Activated CD4-positive, alpha-beta T cell treated with anti-CD3 and anti-CD28 coated beads, Interleukin-2, amount 50 U/mL, for 4 hours (primary cell): ENCODE measurements at places on chromosomes 16 and 17.
A peak's percentile ranks its signal among the peaks of the same experiment; 100 is the strongest.

DNA sequence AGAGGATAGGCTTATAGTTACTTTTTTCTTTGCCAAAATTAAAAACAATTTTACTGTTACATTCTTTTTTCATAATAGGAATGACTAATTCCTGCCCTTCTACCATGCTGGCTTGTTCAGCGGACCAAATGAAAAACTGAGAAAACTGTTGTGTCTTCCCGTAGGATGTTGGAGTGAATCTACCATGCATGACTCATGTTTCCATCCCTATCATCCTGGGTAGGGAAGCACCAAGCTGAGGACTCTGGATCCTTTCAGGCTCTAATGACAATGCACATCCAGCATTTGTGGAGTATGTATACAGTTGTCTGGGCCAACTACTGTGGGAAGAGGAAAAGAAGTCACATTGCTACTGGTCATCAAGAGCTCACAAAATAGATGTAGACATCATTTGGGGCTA is 41.1 kb upstream of the DHX8 start:
- no peak for DNase-seq

DNA sequence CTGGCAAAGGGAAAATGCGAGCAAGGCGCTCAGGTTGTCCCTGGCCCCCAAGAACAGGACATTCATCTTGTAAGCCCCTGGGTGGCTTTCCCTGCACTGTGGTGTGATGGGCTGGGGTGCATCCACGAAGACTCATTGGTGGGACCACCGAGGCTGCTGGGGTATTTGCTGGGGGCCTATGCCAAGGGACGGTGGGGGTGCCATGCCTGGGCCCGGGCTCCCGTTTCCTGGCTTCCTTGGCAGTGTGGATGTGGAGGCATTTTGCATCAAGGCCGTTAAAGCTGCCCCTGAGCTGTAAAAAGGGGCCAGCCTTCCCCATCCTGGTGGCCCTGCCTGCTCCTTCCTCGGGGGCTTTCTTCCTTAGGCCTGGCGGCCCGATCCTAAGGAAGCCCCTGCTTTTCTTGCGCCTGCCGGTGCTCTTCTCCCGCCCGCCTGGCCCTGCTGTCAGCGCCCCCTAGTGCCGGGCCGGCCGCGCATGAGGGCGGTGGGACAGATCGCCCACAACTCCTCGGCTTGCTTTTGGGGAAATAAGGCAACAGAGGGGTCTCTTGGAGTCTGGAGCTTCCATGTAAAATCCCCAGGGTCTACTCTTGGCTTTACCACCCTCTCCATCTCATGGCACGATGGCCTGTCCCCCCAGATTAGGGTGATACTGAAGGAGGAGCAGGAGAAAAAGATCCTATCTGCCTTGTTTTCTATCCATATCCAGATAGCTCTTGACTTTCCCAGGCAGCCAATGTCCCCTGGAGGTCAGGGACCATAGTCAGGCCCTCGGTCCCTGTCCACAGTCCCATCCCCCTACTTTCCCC is 9.8 kb upstream of the TBX2 start:
- no peak for DNase-seq

GRCh38 chr16:9900576-9900975 is 281.7 kb downstream of the GRIN2A start:
- DNase-seq = no peak

GRCh38 chr16:48507886-48508285 is 102.1 kb downstream of the N4BP1 start:
- no peak for DNase-seq

- DNase-seq = no peak
These were observed 29.8 kb upstream of the GNG13 start for GRCh38 chr16:830107-830870.

- DNase-seq = no peak
These were observed 42.6 kb upstream of the AXIN2 start for GRCh38 chr17:65604070-65604469.

DNA sequence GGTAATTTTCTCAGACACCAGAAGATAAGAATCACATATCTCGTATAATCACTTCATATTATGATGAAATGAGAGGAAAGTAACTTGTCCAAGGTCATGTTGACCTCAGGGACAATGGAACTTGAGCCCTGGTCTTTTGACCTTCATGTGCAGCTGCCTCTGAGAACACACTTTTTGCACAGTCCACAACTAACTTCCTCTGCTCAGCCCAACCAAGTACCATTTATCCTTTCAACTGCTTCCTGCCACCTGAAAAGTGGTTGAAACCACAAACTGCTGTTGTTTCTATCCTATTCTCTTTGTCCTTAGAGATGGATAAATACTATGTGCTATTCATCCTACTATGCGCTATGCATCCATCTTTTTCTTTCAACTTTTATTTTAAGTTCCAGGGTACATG is 2.3 kb upstream of the CCL1 start:
- DNase-seq = no peak

DNA sequence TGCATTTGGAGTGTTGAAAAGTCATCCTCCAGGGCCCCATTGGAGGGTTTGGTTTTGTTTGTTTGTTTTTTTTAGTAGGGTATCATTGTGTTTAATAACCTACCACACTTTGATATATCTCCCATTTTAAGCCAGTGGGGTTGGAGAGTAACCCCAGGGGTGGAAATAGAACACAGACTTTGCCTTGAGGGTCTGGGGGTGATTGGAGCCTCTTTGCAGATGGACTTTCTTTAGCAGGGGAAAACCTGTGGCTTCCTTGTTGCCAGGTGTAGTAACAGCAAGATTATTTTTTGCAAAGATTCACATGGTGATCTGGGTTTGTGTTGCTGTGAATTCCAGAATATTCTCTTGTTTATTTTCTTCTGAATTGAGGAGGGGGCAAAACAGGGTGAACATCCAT is 1.5 kb downstream of the ABCC1 start:
- no peak for DNase-seq

GRCh38 chr16:81527477-81528178 is 83.0 kb downstream of the CMIP start:
- no peak for DNase-seq

DNA sequence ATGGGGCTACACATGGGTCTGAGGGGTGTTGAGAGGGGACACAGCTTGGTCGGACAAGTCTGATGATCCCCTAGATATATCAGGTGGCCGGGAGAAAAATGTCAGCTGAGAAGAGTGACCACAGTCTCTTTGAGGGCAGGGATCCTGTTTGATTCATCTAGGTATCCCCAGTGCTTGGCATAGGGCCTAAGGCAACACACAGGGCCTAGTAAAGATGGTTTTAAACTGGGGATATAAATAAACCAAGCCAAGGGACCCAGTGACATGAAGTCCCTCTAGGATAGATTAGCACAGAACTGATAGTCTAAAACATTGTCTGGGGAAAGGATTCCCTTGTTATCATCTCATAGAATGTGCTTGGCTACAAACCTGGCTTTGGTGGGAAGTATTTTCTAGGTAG is 1.4 kb downstream of the ERCC4 start:
- no peak for DNase-seq

GRCh38 chr17:82370471-82371332 is 863 bp upstream of the UTS2R start:
- peak; percentile 23 for DNase-seq

GRCh38 chr17:79984877-79985276 is 50.8 kb downstream of the TBC1D16 start:
- DNase-seq = no peak

DNA sequence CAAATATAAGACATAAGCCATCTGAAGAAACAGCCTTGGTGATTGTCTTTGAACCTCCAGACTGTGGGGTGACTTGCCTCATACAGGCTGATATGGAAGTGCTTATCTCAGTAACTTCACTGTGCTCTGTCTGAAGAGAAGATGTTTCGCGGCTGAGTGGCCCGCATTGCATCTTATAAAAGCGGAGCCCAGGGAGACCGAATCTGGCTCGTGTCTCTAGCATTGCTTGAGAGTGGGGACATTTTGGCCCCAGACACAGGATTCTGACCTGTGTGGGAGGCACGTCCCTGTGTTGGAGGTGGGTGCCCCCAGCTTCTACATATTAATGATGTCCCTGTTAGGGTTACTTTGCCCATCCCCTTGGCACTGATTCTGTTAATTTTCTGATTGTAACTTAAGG is 66.4 kb downstream of the METRNL start:
- DNase-seq = no peak

- DNase-seq = no peak
These were observed 10.3 kb upstream of the IRF8 start for GRCh38 chr16:85888405-85889331.

- no peak for DNase-seq
These were observed 79.5 kb downstream of the ANKRD11 start for GRCh38 chr16:89410794-89411309.

GRCh38 chr16:67822511-67822910 is 15.8 kb downstream of the TSNAXIP1 start:
- no peak for DNase-seq

DNA sequence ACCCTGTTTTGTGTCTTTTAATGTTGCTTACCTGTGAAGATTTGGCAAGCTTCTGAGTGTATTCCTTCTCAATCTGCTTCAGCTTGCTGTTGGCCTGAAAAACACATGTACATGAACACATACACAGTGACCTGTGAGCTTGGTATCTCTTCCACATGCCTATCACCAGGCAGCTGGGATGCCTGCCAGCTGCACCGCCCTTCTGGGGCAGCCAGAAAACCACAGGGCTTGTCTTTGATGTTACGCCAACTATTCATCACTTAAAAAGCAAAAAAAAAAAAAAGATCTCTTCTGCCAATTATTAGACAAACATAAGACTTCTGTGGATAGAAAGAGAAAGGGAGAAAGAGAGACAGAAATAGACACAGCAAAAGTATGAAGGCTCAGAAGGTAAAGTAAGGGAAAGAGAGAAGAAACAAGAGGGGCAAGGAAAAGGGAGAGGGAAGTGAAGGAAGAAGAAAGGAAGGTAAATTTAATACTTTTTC is 189.2 kb upstream of the AXIN2 start:
- DNase-seq = peak; percentile 28

DNA sequence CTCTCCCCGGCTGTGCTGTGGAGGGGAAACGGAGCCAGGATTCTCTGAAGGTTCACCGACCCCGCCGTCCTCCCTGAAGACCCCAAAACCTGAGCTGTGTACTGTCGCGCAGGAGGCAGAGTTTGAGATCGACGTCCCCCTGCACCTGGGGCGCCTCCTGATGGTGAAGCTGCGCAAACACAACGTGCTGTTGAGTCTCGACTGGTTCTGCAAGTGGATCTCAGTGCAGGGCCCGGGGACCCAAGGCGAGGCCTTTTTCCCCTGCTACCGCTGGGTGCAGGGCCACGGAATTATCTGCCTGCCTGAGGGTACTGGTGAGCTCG is 62.6 kb upstream of the TEKT1 start:
- DNase-seq = no peak

DNA sequence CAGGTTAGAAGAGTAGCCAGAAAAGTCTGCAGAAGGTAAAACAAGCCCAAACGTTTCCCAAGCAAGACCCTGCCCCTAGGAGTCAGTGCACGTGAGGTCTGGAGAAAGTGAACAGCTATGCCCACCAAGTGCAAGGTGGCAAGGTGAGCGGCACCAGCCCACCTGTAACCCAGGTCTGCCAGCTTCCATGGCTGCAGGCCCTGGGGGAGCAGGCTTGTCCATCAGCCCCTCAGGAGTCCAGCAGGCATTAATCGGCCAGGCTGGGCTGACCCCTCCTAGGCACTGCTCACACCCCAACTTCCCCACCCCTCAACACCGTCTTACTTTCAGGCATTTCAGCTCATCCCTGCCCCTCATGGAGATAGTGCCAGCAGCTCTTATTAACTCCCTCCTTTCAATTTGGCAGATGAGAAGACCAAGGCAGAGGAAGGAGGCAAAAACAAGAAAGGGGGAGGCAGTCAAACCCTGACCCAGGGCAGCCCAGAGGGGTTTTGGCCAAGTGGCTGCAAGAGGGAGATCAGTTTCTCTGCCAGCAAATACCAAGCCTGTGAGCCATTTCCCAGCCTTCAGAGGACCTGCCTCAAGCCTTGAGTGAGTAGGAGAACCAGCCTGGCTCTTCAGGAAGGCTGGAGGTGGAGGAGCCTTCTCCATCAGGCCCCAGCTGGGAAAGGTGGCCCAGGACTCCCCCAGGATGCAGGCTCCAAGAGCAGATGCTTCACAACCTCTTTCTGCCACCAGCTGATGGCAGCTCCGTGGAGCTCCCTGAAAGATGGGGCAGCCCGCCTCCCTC is 14.7 kb downstream of the BEAN1 start:
- no peak for DNase-seq

GRCh38 chr16:85927371-85927770 is 28.4 kb downstream of the IRF8 start:
- DNase-seq = no peak

- no peak for DNase-seq
These were observed 166.8 kb downstream of the MAP2K6 start for GRCh38 chr17:69581061-69581961.

GRCh38 chr17:42243493-42243982 is 32.7 kb downstream of the STAT5B start:
- DNase-seq = no peak

GRCh38 chr17:21284319-21285163 is at the start of gene MAP2K3:
TSS of gene MAP2K3 (plus strand) at chr17:21284711. CDS start at chr17:21284921, 210 bp downstream.
- peak; percentile 93 for DNase-seq

- DNase-seq = no peak
These were observed 3.8 kb upstream of the RPL23 start for GRCh38 chr17:38857271-38857670.

GRCh38 chr16:29820730-29821642 is 724 bp downstream of the MVP start:
- no peak for DNase-seq

- DNase-seq = no peak
These were observed 2.4 kb downstream of the SLC16A3 start for GRCh38 chr17:82231312-82231561.

GRCh38 chr16:73610605-73611156 is 562.8 kb upstream of the ZFHX3 start:
- DNase-seq = no peak

DNA sequence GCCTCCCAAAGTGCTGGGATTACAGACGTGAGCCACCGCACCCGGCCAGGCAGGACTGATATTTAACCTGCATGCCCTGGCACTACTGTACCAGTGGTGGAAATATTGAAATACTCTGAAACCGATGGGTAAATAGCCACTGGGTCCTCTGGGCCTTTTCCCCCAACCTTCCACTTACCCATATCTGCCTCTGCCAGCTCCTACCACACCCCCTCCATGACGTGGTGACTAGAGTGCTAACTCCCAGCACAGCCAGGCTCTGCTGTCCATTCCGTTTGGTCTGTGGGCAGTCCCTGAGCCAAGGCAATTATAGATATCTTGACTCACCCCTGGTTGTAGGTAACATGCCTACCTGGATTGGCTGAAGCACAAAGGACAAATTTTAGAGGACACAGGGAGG is 187.8 kb downstream of the PRKCB start:
- DNase-seq = no peak

- peak; percentile 80 for DNase-seq
These were observed at the start of gene NFAT5 for GRCh38 chr16:69565671-69566239. TSS of gene NFAT5 (plus strand) at chr16:69565966. CDS start at chr16:69566302, 336 bp downstream.

DNA sequence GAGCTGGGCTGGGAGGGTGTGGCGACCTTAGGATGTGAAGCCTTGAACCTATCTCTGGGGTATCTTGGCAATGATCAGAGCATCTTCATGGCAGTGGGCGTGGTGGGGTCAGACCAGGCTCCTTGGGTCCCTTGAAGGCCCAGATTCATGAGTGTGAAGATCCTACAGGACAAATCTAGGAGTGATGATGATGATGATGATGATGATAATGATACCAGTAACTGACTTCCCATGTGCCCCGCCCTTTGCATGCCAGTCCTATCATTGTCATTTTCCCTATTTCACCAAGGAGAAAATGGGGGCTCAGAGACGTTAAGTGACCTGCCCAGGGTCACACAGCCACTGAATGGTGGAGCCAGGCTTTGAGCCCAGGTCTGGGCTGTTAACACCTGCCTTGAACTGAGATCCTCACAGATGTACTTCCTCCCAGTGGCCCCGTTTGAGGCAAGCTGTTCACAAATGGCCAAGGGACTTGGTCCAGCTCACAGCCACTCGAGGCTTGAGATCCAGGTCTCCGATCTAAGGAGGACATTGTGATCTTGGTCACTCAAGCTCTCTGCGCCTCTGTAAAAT is 13.4 kb downstream of the SLC12A3 start:
- no peak for DNase-seq
